ENCODE measurements at places on chromosomes 11 and 22.

GRCh38 chr11:133204158-133204557 is 328.1 kb downstream of the OPCML start:
- no peak for DNase-seq

DNA sequence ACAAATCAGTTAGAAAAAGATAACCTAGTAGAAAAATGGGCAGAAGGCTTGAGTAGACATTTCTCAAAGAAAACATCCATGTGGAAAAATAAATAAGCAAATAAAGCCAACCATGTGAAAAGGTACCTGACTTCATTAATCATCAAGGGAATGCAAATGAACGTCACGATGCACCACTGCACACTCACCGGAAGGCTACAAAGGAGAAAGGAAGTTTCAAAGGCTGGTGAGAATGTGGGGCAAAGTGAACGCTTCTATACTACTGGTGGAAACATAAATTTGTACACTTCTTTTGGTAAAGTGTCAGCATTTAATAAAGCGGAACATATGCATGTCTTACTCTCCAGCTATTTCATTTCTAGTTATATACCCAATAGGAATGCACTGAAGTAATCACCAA is 166.8 kb downstream of the CSNK2A3 start:
- DNase-seq, result no peak

DNA sequence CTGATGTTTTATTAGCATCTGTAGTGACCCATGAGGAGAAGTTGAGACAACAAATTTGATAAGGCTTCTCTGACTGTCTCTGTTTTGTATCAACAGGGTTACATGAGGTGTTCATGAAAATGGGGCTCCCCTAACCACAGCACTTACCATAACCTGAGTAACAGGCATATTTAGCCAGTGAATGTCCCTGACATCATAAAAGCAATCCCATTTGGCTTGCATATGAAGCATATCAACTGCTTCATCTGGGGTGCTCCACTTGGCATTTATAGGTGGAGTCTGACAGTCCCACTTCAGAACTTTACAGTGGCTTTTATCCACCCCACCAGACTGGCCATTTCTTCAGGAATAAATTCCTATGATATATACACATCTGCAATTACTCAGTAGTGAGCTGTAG is 257.6 kb downstream of the LUZP2 start:
- DNase-seq, result no peak

GRCh38 chr11:43837879-43838278 is 42.8 kb upstream of the ALKBH3 start:
- no peak for DNase-seq

- no peak for DNase-seq
Measured at GRCh38 chr11:118200901-118201680, 23.7 kb downstream of the JAML start.

DNA sequence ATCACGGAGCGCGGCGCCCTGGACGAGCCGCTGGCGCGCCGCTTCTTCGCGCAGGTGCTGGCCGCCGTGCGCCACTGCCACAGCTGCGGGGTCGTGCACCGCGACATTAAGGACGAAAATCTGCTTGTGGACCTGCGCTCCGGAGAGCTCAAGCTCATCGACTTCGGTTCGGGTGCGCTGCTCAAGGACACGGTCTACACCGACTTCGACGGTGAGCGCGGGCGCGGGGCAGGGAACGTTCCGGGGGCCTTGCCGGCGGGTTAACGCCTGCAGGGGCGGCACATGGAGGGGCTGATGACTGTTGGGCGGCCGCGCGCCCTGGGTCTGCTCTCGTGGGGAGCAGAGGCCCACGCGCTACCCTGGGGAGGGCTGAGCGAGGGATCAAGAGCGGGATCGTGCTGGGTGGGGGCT is 1.0 kb downstream of the PIM3 start:
- DNase-seq, result no peak

GRCh38 chr11:92302770-92303169 is 78.2 kb downstream of the FAT3 start:
- DNase-seq, result no peak

DNA sequence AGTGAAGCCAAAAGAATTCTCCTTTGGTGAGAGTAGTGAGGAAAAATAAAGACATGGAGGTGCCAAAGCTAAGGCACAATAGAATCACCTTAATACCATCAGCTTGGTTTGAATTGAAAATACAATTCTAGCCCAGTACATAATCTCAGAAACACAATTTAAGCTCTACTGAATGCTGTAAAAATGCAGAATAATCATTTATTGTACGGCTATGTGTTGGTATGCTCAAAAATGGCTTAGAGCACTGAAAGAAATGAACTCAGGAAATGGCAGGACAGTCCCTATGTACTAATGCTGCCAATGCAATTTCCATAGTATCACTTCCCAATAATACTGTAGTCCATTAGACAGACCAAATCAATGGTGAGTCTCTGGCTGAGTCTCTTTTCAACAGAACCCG is 798.5 kb downstream of the DLG2 start:
- DNase-seq, result no peak

DNA sequence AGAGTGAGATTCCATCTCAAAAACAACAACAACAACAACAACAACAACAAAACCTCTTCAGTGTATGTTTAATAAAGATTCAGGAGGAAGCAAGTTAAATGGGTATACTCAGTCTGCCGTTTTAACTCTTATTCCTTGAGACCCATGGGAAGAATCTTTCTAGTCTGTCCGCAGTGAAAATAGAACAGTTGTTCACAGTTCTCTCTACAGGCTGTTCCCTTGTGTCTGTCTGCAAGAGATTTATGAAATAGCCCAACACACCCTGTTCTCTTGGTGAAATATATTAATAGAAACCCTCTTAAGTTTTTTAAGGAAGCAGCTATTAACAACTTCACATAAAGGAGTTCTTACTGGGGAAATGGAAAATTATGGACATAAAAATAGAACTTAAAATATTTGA is 682.2 kb upstream of the RAG2 start:
- DNase-seq, result no peak

DNA sequence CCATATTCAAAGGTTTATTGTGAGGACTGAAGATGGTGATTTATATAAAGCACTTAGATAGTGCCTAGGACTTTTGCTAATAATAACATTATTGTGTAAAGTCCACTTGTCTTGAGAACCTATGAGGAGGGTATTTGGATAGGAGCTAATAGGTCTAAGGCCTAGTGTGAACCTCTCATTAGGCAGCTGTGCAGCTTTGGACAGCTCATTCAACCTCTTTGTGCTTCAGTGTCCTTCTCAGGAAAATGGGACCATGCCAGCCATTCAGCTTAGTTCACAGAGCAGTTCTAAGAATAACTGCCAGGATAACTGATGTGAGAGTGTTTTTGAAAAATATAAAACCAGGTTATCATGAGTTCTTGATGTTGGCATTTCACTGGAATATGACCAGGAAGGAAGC is 56.2 kb downstream of the NAV2 start:
- no peak for DNase-seq

- DNase-seq, result no peak
Measured at GRCh38 chr11:119759324-119759723, 30.3 kb upstream of the NECTIN1 start.

DNA sequence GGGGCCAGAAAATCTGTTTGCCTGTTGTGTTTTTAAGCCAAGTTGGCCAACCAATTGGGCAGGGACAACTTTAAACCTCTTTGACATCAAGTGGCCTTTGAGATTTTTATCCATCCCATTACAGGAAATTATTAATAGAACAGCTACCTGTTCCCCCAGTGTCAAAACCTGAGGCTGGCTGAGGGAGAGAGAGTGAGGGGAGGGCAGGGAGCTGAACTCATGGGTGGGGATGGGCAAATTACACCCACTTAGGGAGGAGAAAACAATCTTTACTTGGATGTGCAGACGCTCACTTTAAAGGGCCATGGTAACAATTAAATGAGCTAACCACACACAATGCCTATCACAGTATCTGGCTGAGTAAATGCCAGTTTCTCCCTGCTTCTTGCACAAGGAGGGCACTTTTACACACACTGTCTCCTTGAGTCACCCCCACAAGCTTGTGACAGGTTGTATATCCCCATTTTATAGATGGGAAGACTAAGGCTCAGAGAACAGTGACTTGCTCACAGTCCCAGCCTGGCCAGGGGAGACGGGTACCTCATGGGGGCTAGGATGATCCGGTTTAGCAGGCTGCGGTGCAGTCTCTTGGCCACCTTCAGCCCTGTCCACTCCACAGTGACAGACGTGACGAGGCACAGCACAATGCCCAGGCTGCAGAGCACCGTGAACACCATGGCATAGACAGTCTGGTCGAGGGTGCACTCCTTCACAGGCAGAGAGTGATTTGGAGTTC is 17.8 kb upstream of the KCNJ11 start:
- no peak for DNase-seq

GRCh38 chr22:34198976-34199375 is 278.7 kb upstream of the LARGE1 start:
- DNase-seq, result no peak

- no peak for DNase-seq
Measured at GRCh38 chr11:28702871-28703270, 594.7 kb downstream of the METTL15 start.

DNA sequence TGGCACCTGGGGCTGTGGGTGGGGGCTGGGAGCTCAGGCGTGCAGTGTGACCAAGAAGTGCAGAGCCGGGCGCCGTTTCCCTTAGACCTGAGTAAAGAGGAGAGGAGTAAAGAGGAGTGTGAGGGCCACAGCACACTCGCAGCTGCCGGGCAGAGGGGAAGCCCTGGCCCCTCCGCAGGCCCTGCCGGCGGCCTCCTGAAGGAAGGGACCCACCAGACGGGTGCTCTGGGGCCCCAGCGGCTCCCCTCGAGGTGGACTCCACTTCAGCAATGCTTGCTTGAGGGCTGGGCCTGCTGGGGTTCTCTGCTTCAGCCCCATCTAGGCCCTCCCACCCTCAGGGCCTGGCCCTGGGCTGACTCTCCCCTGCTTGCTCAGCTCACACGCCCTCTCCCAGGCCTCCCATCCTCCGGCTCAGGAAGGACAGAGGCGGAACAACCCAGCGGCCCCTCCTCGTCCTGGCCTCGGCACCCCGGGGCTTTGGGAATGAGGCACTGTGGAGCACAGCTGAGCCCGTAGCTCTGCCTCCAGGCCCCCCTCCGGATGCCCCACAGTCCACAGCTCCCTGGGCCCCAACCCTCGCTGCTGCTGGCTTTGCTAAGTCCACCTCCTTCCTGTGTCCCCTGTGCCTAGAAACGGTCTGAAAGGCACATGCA is 1198.7 kb downstream of the BRD1 start:
- DNase-seq, result no peak

DNA sequence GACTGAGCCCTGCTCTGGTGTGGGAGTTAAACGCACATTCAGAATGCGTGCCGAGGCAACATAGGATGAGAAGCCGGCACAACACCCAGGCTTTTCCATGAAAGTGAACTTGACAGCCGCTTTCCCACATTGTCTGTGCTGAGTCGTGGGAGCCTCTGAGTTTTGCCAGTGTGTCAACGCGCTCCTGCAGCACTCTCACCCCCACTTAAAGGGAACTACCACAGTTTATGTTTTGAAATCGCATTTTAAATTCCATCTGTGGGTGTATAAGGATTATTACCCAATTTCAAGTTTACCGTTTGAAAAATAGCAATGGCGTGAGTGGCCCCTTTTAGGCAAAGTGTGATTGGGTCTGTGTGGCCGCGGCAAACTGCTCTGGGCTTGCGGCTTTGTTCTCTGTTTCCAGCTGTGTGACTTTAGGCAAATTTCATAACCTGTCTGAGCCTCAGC is 81.5 kb downstream of the FBLN1 start:
- DNase-seq, result no peak

DNA sequence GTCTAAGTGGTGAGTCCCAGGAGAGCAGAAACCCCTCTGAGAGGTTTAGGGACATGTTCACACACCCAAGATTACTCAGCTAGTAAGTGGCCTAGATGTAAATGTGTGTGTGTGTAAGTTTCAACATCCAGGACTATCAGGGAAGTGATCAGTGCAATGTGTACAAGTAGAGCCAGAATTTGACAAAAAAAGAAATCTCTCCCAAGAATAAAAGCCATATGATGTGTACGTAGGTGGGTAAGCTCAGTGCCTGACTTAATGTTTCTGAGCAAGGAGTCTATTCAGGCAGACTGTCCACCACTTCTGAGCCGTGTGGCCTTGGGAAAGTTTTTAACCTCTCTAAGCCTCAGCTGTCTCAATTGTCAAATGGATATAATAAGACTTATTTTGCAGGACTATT is 133.8 kb upstream of the NAV2 start:
- no peak for DNase-seq

DNA sequence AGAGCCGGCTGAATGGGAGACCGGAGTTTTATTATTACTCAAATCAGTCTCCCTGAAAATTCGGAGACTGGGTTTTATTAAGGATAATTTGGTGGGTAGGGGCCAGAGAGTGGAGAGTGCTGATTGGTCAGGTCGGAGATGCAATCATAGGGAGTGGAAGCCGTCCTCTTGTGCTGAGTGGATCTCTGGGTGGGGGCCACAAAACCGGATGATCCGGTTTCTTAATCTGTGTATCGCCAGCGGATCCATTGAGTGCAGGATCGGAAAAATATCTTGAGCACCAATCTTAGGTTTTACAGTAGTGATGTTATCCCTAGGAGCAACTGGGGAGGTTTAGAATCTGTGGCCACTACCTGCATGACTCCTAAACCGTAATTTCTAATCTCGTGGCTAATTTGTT is 886 bp upstream of the NIPSNAP1 start:
- no peak for DNase-seq

DNA sequence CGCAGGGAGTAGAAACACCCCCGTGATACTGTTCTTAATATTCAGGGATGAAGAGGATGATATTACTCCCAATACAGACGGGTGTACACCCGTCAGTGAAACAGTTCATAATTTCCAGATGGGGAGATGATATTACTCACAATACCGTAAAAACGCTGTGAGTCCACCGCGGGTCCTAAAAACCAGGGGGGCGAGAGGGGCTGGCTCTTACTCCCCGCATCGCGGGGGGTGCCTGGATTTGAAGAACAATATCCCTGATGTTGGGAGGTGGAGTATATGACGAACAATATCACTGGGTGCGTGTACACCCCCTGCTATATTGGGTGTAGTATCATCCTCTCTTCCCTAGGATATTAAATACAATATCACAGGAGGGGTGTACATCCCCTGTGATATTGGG is 20.5 kb upstream of the APOL5 start:
- no peak for DNase-seq

DNA sequence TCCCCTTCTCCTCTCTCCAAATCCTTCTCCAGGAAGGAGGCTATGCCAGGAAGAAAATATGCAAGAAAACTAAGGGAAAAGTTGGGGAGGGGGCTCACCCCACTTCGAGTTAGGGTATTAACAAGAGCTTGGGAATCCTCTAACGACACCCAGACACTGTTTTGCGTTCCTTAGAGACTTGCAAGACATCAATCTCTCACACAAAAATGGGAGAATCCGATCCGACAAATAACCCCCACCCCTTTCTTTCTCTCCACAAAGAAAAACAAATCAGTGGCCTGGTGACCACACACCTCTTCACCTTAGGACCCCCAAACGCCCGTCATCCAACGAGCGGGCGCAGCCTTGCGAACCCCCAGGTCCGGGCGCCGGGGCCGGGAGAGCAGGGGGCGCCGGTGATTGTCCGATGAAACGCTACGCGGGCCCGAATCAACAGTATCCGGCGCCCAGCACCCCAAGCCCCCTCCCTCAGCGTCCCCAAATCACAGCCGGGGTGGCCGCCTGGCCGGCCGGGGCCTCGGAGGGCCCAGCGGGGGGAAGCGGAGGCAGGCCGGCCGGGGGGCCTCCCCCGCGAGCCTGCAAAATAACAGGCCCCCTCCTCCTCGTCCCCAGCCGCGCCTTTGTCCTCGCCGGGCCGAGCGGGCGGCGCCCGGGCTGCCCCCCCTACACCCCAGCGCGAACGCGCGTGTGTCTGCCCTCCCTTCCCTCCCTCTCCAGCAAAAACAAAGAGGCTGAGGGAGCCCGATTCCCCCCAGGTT is 690 bp downstream of the CSNK1E start:
- DNase-seq, result no peak
